ENCODE measurements at places on chromosomes 3 and 15.

DNA sequence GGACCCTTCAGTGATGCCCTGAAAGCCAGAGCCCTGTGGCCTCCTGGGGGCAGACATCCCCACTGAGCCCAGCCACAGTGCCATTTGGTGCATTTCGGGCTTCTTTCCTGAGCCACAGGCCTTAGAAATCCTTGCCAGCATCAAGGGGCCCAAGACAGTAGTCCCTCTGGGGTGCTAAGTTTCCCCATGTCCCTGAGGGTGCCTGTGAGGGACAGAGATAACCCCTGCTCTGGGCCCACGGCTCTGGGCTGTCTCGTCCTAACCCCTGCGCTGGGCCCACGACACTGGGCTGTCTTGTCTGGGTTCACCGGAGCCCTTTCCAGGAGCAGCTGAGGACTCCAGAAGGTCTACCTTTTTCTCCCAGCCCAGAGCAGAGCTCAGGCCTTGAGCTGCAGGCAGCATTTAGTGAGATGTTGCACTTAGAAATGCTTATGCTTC lies 45.1 kb upstream of the FGD5 start:
- H3K27me3 ChIP-seq: peaks cover 4% of the 10 kb centered on the region
- no peaks in the 10 kb centered on the region for H3K4me1 ChIP-seq
- no peaks in the 10 kb centered on the region for H3K36me3 ChIP-seq
- no peak overlapping the region for H3K27ac ChIP-seq

GRCh38 chr3:39809181-39809994 lies at the start of gene MYRIP:
Gene MYRIP, plus strand, starts transcription at chr3:39809609. Its CDS starts 91,208 bp downstream, at chr3:39900817.
- peaks cover 17% of the 10 kb centered on the region for H3K4me1 ChIP-seq
- peaks cover 64% of the 10 kb centered on the region for H3K27me3 ChIP-seq
- H3K27ac ChIP-seq: peak within 1 kb of the TSS; percentile 32
- no peak for DNase-seq
- H3K4me3 ChIP-seq: peak within 1 kb of the TSS; percentile 57

DNA sequence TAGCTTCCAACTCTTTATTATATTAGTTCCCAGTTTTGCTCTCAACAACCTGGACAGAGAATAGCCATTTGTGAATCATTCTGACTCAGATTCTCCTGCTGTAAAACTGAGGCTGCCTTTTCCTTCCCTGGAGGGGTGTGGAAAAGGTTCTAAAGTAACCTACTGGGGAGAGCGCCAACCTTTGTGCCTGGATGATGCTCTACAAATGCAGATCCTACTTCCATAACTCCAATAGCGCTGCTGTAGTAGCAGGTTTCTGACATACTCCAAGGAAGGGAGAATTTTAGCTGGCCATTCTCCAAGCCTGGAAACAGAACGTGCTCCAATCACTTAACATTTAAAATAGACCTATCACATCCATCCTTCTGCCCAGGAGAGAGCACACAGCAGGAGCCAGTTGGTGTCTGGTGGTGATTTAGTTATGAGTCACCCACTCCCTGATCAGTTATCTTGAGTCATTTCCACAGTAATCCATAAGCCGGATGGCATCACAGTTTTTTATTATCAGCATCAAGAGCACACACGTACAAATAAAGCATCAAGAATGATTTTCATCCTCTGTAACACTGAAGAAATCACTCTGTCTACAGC lies 38.3 kb downstream of the MYH15 start:
- peaks cover 9% of the 10 kb centered on the region for H3K27me3 ChIP-seq
- H3K4me1 ChIP-seq: no peaks in the 10 kb centered on the region
- DNase-seq: no peak

DNA sequence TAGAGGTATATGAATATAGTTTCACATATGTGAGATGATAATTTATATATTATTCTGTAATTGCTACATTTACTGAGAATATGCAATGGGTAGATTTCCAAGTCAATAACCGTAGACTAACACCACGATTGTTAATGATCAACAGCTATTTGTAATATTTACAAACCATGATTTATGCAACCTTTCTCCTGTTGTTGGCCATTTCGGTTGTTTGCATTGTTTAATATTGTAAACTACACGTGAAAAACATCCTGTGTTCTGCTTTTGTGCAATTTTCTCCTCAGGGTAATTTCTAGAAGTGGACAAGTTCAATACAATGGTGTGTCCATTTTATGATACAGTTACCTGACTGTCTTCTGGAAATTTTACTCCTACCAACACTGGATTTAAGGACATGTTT lies 29.3 kb upstream of the RAB11A start:
- no peaks in the 10 kb centered on the region for H3K27me3 ChIP-seq
- H3K36me3 ChIP-seq: no peaks in the 10 kb centered on the region
- no peak overlapping the region for H3K27ac ChIP-seq
- H3K4me1 ChIP-seq: peaks cover 1% of the 10 kb centered on the region
- DNase-seq: no peak
- no peak overlapping the region for H3K4me3 ChIP-seq

DNA sequence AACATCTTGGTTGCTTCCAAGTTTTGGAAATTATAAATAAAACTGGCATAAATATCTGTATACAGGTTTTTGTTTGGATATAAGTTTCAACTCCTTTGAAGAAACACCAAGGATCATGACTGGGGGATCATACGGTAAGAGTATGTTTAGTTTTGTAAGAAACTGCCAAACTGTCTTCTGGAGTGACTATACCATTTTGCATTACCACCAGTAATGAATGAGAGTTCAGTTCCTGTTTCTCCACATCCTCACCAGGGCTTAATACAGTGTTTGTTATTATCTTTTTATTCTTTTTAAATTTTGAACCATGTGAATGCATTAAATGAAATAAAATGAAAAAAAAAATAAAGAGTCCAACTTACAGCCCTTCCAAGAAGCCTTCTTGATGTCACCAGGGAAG lies 3.7 kb upstream of the ANKUB1 start:
- H3K4me1 ChIP-seq: no peaks in the 10 kb centered on the region
- H3K27ac ChIP-seq: no peak overlapping the region
- no peak overlapping the region for H3K4me3 ChIP-seq
- no peaks in the 10 kb centered on the region for H3K36me3 ChIP-seq

- H3K36me3 ChIP-seq: no peaks in the 10 kb centered on the region
- no peaks in the 10 kb centered on the region for H3K27me3 ChIP-seq
- H3K27ac ChIP-seq: peak overlapping the region; percentile 41
Measured at GRCh38 chr15:40941528-40942336, 11.5 kb upstream of the CHAC1 start.

DNA sequence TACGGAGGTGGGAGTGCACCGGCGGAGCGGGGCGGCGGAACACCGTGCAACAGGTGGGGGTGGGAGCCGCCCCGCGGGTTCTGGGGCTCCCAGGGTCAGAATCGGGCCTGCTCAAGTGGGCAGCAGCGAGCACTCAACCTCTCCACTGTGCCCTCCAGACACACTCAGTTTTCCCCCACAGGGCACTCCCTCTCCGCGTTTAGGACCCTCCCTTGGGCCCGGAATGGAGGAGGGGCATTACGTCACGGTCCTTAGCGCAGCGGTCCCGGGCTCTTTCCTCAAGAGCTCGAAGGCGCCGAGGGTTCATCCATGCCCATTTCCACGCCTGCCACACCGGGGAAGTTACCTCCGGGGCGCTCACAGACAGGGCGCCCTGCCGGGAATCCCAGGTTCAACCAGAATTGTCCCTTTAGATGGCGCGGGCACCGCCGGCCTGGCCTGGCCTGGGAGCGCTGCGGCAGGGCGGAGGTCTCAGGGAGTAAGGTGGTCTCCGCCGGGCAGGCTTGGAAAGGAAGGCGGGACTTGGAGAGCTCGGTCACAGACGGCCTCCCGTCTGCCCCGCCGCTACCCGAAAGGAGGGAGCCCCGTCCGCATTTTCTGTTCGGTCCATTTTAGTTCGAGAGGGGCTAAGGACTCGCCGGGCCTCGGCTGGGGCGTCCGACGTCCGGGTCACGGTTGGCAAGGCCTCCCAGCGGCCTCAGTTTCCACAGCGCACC lies 5.1 kb downstream of the RNU6-1 start:
- H3K36me3 ChIP-seq: peaks cover 2% of the 10 kb centered on the region
- peak overlapping the region; percentile 26 for H3K4me3 ChIP-seq
- DNase-seq: no peak
- peaks cover 78% of the 10 kb centered on the region for H3K27me3 ChIP-seq

GRCh38 chr3:105564546-105565288 lies 198.0 kb downstream of the ALCAM start:
- no peak for DNase-seq
- H3K27ac ChIP-seq: no peak overlapping the region
- no peaks in the 10 kb centered on the region for H3K27me3 ChIP-seq
- H3K36me3 ChIP-seq: no peaks in the 10 kb centered on the region

DNA sequence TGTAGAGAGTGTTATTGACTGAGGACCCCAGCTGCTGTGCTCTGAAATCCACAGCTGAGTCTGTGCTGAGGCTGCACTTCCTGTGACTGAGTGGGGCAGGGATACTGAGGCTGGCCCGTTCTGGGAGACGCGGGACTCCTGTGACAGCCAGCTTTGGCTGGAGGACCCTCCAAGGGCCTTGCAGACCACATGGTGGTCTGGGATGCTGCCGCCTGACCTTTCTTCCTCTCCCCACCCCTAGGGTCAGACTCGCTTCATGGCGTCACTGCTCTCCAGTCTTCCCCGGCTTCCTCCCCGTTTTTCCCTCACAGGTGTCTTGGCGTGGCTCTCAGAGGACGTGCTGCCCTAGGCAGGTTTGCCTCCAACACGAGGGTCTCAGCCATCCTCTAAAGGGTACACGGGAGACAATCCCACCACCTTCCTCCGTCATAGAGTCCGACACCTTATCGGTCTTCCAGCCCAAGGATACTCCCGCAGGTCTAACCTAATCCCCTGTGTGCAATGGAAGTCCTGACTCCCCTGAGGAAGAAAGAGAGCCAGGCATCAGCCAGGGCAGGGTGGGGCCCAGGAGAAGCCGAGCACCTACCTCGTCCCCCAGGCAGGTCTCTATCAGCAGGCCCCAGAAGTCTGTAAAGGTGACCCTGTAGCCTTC lies 19.9 kb upstream of the EHD4 start:
- H3K27me3 ChIP-seq: no peaks in the 10 kb centered on the region
- H3K4me3 ChIP-seq: no peak overlapping the region
- no peaks in the 10 kb centered on the region for H3K36me3 ChIP-seq
- H3K27ac ChIP-seq: no peak overlapping the region
- H3K4me1 ChIP-seq: no peaks in the 10 kb centered on the region

DNA sequence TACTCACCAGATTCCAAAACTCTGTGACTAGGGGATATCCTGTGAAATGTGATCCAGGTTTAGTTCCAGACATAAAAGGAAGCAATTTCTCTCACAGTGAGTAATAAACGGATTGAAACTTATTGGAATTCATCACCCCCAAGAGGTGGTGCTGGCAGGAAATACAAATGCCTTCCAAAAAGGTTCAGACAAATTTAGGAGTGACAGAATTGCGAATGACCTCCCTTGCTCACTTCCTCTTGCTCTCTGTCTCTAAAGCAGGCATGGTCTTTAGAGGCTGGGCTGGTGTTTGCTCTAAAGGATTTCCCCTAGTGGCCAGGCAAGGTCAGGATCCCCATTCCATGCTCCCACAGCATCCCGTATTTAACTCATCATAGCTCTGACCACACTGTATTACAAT lies 449.4 kb upstream of the PPP2R3A start:
- DNase-seq: no peak
- H3K4me1 ChIP-seq: peaks cover 4% of the 10 kb centered on the region
- H3K36me3 ChIP-seq: no peaks in the 10 kb centered on the region
- no peak overlapping the region for H3K4me3 ChIP-seq
- no peaks in the 10 kb centered on the region for H3K27me3 ChIP-seq

- no peaks in the 10 kb centered on the region for H3K36me3 ChIP-seq
- peaks cover 6% of the 10 kb centered on the region for H3K4me1 ChIP-seq
- H3K27me3 ChIP-seq: peaks cover 30% of the 10 kb centered on the region
- no peak for DNase-seq
- H3K27ac ChIP-seq: no peak overlapping the region
Measured at GRCh38 chr15:70714565-70714964, 48.8 kb downstream of the UACA start.

DNA sequence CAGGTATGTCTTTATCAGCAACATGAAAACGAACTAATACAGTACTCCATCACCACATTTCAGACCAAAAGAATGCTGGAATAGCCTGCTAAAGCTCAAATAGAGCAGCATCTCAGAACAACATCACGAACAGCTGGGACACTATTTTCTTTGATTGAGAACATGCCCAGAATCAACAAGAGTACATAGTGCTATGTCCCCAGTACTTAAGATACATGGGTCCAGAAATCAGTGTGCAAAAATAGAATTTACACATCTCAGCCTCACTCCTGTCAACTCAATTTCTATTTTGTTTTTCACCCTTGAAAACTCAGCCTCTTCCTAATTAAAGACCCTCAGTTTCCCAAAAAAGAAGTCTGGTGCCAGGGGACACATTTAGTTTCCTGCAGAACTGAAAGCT lies 753.9 kb downstream of the AGBL1 start:
- no peak overlapping the region for H3K27ac ChIP-seq
- H3K4me1 ChIP-seq: no peaks in the 10 kb centered on the region
- H3K4me3 ChIP-seq: no peak overlapping the region
- no peaks in the 10 kb centered on the region for H3K36me3 ChIP-seq
- H3K27me3 ChIP-seq: no peaks in the 10 kb centered on the region

GRCh38 chr15:56460071-56460470 lies 4.9 kb downstream of the MNS1 start:
- no peak for DNase-seq
- H3K27me3 ChIP-seq: peaks cover 20% of the 10 kb centered on the region
- H3K4me3 ChIP-seq: no peak overlapping the region
- peaks cover 11% of the 10 kb centered on the region for H3K4me1 ChIP-seq
- H3K36me3 ChIP-seq: no peaks in the 10 kb centered on the region

GRCh38 chr3:8303466-8303865 lies 198.2 kb upstream of the LMCD1 start:
- no peak for DNase-seq
- no peaks in the 10 kb centered on the region for H3K36me3 ChIP-seq
- peaks cover 2% of the 10 kb centered on the region for H3K27me3 ChIP-seq
- H3K27ac ChIP-seq: no peak overlapping the region

- H3K4me1 ChIP-seq: no peaks in the 10 kb centered on the region
- H3K27me3 ChIP-seq: peaks cover 14% of the 10 kb centered on the region
- no peaks in the 10 kb centered on the region for H3K36me3 ChIP-seq
- H3K27ac ChIP-seq: no peak overlapping the region
Measured at GRCh38 chr15:69016021-69016595, 1.6 kb downstream of the NOX5 start.

All from activated CD4-positive, alpha-beta T cell treated with anti-CD3 and anti-CD28 coated beads, Interleukin-2, amount 10 ng/mL, durations not matched to agents 7 days and 5 days (primary cell).